Esophagus squamous epithelium (tissue), 5 donors: ENCODE measurements at places on chromosomes 5 and 9. TPM values are rescaled to one million over a fixed set of nuclear protein-coding genes. Genes with fewer than 3 reads are reported as not detected.

Gene WHRN
- 2.9 TPM for total RNA-seq

Gene CDX1
- total RNA-seq, result not detected

Gene NR2F1-AS1
- total RNA-seq, result 1.3 TPM

Gene TMEM252
- total RNA-seq, result not detected

DNA sequence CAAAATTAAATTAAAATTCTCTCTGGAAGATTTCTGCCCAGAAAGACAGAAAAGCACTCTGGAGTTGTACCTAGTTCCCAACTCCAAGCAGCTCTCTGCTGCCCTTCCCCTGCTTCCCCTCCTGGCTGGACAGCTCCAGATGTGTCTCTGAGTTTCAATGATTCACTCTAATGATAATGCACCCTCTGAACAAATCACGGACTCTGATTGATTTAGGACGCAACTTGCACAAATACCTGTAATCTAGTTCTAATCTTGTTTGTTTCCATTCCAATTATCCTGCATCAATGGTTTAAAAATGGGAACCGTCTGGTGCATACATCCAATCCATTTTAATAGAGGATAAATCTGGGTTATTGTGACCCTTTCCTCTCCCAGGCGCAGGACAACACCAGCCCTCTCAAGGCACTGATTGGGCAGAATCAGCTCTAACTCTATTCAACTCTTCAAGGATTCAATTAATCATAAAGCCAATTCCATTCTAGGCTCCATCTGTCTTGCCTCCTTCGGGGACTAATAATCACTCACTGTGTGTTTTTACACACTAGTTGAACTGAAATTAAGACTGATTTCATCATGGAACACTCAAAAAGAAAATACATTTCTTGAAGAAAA is 111.2 kb upstream of the LRRTM2 start:
- no peak for DNase-seq

DNA sequence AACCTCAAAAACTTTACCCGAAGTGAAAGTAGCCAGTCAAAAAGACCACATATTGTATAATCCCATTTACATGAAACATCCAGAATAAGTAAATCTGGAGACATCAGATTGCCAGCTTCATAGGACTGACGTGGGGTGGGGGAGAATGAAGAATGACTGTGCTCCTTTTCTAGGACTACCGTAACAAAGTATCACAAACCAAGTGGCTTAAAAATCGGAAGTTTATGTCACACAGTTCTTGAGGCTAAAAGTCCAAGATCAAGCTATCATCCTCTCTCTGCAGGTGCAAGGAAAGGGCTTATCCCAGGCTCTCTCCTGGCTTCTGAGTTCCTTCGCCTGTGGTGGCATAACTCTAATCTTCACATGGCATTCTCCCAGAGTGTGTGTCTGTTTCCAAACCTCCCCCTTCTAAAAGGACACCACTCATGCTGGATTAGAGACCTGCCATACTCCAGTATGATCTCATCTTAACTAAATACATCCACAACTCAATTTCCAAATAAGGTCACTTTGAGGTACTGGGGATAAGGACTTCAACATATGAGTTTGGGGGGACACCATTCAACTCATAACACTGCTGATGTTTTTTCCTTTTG is 25.5 kb downstream of the ADAM19 start:
- DNase-seq, result no peak

GRCh38 chr5:61768692-61769281 is 436.7 kb downstream of the ZSWIM6 start:
- DNase-seq, result no peak

DNA sequence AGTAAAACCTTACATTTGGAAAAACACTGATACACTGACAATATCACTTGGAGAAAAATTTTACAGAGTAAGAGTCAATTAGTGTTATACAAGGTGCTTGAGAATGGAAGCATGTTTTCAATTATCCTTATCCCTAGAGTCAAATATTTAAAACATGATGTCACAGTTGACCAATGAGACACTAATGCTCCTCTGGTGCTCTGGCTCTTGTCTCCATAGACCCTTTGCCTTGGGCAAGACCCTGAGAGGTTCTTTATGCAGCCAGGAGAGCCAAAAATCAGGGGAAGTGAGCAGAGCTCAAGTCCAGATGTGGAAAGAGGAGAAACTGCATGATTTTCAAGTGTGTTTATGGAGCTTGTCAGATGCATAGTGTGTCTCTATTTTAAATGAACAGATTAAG is 153.9 kb downstream of the MARCHF11 start:
- no peak for DNase-seq

GRCh38 chr5:137894586-137894985 is 5.3 kb downstream of the PKD2L2 start:
- DNase-seq, result no peak

GRCh38 chr9:98706651-98707165 is 2.0 kb downstream of the GABBR2 start:
- DNase-seq, result no peak

DNA sequence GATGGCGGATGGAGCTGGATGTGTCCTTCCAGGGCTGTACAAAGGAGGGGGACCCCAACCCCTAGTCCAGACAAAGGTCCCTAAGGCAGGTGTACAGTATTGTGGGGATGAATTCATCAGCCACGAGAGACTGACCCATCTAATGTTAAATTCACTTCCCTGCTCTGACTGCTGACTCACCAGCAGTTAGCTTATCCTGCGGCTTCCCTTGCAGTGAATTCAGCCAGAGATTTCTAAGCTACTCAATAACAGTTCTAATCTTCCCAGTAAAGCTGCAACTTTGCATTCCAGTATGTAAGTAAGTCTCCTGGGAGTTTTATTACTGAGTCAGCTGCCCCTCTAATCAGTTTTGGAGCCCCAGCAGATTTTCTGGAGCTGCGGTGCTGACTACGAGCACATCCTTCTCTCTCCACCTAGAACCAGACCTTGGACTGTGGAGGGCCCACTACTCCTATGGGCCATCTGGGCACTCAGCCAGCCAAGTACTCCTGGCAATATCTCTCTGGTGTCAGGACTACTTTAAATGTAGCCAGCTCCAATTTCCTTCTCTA is 16.1 kb downstream of the B4GALT1 start:
- no peak for DNase-seq

DNA sequence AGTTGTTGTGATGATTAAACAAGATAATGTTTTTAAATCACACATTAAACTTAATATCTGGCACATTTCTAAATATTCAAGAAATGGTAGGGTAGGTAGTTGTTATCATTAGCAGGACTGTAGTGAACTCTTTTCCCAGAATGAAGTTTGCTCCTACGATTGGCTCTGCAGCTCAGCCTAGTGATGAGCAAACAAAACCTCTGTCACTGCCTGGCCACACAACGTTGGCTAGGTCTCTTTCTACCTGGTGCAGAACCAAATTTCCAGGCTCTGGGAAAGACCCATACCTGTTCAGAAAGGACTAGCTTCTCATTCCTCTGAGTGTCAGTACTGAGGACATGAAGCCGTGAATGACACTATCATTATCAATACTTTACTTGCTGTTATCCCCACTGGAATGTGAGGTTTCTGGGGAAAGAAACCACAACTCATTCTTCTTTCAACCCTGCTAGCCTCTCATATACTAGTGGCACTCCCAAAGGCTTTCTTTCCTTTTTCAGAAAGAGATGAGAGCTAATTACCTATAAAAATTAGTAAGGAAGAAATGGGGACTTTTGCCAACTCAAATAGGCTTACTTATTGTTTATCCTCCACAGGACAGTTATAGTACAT is 219.3 kb upstream of the TRIM32 start:
- no peak for DNase-seq

- DNase-seq, result no peak
Observed at GRCh38 chr5:64742821-64743220, 25.7 kb downstream of the SREK1IP1 start.

DNA sequence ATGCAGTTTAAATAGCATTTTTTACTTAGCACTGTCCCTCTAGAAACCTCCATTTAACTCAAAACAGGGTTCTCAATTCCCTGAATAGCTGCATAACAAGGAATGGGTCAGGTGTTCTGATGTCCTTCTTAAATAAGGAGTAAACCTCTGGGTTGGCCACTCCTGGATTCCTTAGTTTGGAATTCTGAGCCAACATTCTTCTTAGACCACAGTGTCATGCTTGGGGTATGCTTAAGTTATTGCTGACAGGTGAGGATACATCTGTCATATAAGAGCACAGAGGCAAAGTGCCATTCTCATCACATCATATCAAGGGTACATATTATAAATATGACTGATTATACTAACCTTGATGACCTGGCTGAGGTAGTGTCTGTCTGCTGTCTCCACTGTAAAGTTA is 179.9 kb upstream of the SEMA6A start:
- no peak for DNase-seq

DNA sequence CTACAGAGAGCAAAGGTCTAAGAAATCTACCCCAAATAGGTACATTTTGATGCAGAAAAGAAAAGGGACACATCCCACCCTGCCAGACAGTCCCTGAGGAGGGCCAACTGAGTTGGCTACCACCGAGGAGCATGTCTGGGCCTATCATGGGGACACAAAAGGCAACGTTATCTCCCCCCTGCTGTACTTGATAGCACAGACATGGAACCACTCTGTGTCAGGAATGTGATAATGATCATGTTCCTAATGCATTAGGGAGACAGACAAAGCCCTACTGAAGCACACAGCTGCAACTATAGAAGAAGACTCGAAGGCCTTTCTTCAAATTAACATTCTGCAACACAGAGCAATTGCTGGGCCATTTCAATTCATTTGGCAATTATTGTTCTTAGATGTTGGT is 84.5 kb downstream of the ENC1 start:
- no peak for DNase-seq

- no peak for DNase-seq
Observed at GRCh38 chr5:145280806-145281205, 554.3 kb downstream of the PRELID2 start.
